Kidney (tissue), 22 donors: ENCODE measurements at places on chromosomes 16 and 17. TPM values are rescaled to one million over a fixed set of nuclear protein-coding genes. Genes with fewer than 3 reads are reported as not detected.

KRTAP9-2 gene
- total RNA-seq = not detected

DNA sequence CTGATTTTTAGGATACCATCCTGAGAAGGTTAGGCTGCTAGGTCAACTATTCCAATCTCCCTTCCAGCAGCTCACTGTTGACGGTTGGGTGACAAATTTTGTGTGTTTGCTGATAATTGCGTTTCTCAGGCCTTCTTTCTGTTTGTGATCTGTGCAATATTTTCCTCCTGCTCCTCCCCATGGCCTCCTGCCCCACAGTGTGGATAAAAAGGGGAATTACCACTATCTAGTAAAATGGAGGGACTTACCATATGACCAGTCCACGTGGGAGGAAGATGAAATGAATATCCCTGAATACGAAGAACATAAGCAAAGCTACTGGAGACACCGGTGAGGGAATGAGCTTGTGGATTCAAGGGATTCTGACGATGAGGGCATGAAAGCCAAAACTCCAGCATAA lies 9.2 kb downstream of the CHD3 start:
- DNase-seq = no peak
- no peaks in the 10 kb centered on the region for H3K4me1 ChIP-seq
- H3K27ac ChIP-seq = no peak overlapping the region
- peaks cover 31% of the 10 kb centered on the region for H3K36me3 ChIP-seq
- no peak overlapping the region for H3K4me3 ChIP-seq

DNA sequence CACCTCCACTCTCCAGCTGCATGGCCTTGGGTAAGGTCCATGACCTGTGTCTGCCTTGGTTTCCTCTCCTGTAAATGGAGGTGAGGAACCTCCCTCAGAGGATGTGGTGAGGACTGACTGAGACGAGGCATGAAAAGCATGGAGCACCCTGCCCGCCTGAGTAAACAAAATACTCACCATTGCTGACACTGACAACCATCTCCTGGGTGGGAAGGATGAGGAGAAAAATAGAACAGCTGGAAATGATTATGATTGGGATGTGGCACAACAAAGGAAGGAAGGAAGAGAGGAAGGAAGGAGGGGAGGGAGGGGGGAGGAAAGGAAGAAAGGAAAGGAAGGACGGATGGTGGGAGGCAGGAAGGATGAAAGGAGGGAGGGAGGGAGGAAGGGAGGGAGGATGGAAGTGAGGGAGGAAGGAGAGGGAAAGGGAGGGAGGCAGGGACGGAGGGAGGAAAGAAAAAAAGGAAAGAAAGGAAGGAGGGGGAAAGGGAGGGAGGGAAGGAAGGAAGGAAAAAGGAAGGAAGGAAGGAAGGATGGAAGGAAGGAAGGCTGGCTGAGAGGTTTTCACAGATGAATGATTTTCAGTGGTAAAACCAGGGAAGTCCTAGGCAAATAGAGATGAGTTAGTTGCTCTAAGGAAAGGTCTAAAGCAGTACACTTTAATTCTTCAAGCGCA lies 276.5 kb upstream of the XYLT1 start:
- no peaks in the 10 kb centered on the region for H3K27me3 ChIP-seq
- no peaks in the 10 kb centered on the region for H3K36me3 ChIP-seq
- no peak overlapping the region for H3K27ac ChIP-seq
- H3K4me1 ChIP-seq = no peaks in the 10 kb centered on the region
- no peak for DNase-seq

P2RX5 gene
- 8.4 TPM for total RNA-seq

DNA sequence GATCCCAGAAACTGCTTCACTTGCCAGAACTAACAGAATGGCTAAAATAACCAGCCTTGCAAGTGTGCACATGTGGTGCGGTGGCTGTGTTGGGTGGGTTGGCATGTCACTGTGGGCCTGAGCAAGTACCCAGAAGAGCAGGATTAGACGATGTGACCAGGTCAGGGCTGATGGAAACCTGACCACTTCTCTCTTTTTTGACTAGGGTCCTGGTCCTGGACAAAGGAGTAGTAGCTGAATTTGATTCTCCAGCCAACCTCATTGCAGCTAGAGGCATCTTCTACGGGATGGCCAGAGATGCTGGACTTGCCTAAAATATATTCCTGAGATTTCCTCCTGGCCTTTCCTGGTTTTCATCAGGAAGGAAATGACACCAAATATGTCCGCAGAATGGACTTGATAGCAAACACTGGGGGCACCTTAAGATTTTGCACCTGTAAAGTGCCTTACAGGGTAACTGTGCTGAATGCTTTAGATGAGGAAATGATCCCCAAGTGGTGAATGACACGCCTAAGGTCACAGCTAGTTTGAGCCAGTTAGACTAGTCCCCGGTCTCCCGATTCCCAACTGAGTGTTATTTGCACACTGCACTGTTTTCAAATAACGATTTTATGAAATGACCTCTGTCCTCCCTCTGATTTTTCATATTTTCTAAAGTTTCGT lies 16.7 kb downstream of the ANKRD40 start:
- H3K4me3 ChIP-seq = no peak overlapping the region
- peaks cover 10% of the 10 kb centered on the region for H3K4me1 ChIP-seq
- peak overlapping the region; percentile 59 for H3K27ac ChIP-seq
- H3K36me3 ChIP-seq = peaks cover 4% of the 10 kb centered on the region
- DNase-seq = no peak

DNA sequence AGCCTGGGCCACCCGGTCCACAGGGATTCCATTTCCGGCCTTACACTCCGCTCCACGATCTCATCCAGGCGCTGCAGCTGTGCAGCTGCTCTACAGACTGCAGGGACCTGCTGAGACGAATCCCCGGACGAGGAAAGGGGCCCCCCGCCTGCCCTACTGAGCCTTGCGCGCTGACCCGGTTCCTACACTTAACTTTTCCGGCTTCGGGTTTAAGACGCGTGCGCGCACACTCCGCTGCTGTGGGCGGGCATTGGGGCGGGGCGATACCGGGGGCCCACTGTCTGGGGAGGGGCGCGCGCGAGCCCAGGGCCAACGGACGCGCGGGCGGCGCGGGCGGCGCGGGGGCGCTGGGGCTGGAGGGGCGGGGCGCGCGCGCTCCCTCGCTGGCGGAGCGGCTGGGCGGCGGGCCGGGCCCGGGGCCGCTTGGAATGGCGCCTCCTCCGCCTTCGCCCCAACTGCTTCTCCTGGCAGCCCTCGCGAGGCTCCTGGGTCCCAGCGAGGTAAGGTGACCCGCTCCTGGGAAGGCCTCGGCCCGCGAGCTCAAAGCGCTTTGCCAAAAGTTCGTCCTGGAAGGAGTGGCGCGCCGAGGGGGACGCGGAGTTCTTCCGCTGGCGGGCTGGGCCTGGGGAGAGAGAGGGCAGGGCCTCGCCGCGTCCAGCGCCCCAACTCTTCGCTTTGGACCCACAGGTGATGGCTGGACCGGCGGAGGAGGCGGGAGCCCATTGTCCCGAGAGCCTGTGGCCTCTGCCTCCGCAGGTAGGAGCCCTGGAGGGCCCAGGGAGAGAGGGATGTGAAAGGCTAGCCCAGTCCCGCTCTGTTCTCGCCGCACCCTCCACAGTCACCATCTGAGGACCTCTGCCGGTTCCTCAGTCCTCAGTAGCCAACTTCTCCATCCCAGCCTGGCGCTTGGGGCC lies at the start of gene TP53I13:
Gene TP53I13 (plus strand): TSS at position 371 of the 914 bp plus-strand sequence. CDS start 58 bp downstream, at position 429.
- peak within 1 kb of the TSS; percentile 87 for H3K4me3 ChIP-seq
- H3K36me3 ChIP-seq = no peaks in the 10 kb centered on the region
- H3K27me3 ChIP-seq = no peaks in the 10 kb centered on the region
- peak within 1 kb of the TSS; percentile 91 for H3K27ac ChIP-seq
- H3K4me1 ChIP-seq = peaks cover 16% of the 10 kb centered on the region
- DNase-seq = peak; percentile 94

GRCh38 chr17:292531-293382 lies 59.9 kb downstream of the RPH3AL start:
- no peak overlapping the region for H3K27ac ChIP-seq
- no peaks in the 10 kb centered on the region for H3K27me3 ChIP-seq
- no peak for DNase-seq
- H3K36me3 ChIP-seq = no peaks in the 10 kb centered on the region

EFNB3 gene
- 3.5 TPM for total RNA-seq

- H3K27me3 ChIP-seq = no peaks in the 10 kb centered on the region
- no peaks in the 10 kb centered on the region for H3K4me1 ChIP-seq
- H3K27ac ChIP-seq = no peak overlapping the region
- H3K4me3 ChIP-seq = no peak overlapping the region
- no peaks in the 10 kb centered on the region for H3K36me3 ChIP-seq
- no peak for DNase-seq
Observed at GRCh38 chr16:54335230-54335629, 48.6 kb upstream of the IRX3 start.

DNA sequence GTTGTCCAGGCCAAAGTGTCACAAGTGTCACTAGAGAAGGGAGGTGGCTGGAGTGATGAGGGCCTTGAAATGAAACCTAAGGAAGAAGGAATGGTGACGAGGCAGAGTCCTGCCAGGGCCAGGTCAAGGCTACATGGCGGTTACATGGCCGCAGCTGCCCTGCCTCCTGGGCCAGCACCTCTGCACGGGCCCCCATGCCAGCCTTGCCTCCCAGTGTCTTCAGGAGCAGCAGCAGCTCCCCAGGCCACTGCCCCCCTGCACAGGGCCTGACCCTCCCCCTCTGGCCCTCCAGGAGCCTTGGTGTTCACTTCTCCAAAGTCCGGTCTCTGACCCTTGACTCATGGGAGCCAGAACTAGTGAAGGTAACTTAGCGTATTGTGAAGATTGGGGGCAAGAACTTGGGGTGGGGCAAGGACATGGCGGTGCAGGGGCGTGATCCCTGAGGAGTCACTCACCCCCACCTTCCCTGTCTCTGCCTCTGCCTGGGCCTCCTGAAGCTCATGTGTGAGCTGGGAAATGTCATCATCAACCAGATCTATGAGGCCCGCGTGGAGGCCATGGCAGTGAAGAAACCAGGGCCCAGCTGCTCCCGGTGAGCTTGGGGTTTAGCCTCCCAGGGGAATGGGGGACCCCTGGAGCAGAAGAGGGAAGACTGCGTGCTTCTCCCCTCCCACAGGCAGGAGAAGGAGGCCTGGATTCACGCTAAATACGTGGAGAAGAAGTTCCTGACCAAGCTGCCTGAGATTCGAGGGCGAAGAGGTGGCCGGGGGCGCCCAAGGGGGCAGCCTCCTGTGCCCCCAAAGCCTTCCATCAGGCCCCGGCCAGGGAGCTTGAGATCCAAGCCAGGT lies 4.1 kb upstream of the KCTD11 start:
- H3K36me3 ChIP-seq = no peaks in the 10 kb centered on the region
- no peak overlapping the region for H3K27ac ChIP-seq
- H3K27me3 ChIP-seq = no peaks in the 10 kb centered on the region
- no peak for DNase-seq
- H3K4me3 ChIP-seq = no peak overlapping the region

GRCh38 chr17:37847102-37847501 lies 77.1 kb upstream of the TBC1D3K start:
- H3K27ac ChIP-seq = no peak overlapping the region
- no peak for DNase-seq
- H3K4me3 ChIP-seq = no peak overlapping the region
- H3K4me1 ChIP-seq = no peaks in the 10 kb centered on the region
- H3K27me3 ChIP-seq = no peaks in the 10 kb centered on the region

DNA sequence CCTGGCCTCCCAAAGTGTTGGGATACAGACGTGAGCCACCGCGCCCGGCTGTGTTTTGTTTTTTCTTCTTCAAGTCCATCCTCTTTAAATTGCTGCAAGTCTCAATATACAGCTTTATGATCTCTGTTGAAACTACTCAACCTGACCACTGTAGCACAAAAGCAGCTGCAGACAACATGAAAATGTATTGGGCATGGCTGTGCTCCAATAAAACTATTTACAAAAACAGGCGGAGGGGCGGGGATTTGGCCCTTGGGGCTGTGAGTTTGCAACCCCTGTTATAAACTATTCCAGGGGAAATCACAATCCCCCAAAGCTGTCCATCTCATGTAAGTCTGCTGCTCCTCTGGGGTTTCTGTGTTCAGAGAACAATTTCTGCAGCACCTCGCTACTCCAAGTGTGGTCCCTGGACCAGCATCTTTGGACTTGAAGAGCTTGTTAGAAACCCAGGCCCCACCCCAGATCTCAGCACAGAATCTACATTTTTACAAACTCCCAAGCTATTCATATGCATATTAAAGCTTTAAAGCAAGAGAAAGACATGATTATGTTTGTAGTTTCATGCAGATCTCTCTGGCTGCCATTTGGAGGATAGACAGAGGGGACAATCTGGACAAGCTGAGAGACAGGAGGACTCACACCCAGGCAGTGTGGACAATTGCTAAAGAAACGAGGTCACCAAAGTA lies 33.6 kb downstream of the TEKT5 start:
- DNase-seq = peak; percentile 61
- no peaks in the 10 kb centered on the region for H3K27me3 ChIP-seq
- H3K27ac ChIP-seq = no peak overlapping the region
- no peak overlapping the region for H3K4me3 ChIP-seq
- H3K4me1 ChIP-seq = no peaks in the 10 kb centered on the region

- H3K27ac ChIP-seq = no peak overlapping the region
- peaks cover 15% of the 10 kb centered on the region for H3K36me3 ChIP-seq
- no peaks in the 10 kb centered on the region for H3K4me1 ChIP-seq
- DNase-seq = no peak
Observed at GRCh38 chr17:29283961-29284360, 10.0 kb downstream of the NUFIP2 start.

DNA sequence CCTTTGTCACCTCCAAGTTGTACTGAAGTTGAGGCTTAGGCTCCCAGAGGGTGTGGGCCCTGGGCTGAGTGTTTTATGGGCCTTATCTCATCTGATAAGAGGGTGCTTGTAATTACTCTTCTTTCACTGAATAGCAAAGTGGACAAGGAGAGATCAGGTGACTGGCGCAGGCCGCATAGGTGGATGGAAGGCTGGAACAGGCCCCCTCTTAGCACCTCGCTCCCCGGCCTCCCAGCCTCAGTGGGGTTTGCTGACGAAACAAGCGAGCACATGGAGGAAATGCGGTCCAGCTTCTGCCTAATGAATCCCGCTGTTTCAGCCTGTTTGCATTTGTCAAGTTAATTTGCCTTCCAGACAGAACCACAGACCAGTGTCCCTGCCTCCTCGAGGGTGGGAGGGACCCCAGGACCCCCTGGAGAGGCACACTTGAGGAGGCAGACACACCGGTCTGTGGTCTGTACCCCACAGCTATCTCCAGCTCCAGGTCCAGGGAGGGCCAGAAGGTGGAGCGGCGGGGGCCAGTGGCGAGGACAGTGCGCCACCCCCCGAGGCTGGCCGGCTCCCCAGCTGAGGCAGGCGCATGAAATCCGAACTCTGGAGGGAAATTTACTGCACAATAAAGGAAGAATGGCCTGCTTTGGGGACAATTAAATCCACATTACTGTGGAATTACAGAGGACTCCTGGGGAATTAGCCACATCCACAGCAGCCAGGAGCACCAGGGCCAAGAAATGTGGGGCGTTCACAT lies 123.4 kb downstream of the NTN1 start:
- H3K4me3 ChIP-seq = no peak overlapping the region
- no peak overlapping the region for H3K27ac ChIP-seq
- DNase-seq = no peak
- no peaks in the 10 kb centered on the region for H3K36me3 ChIP-seq
- no peaks in the 10 kb centered on the region for H3K27me3 ChIP-seq
- H3K4me1 ChIP-seq = no peaks in the 10 kb centered on the region

- H3K36me3 ChIP-seq = peaks cover 17% of the 10 kb centered on the region
- no peaks in the 10 kb centered on the region for H3K27me3 ChIP-seq
- no peak overlapping the region for H3K27ac ChIP-seq
- no peak overlapping the region for H3K4me3 ChIP-seq
- no peak for DNase-seq
- no peaks in the 10 kb centered on the region for H3K4me1 ChIP-seq
Observed at GRCh38 chr17:29629839-29630238, 7.1 kb upstream of the CORO6 start.
